HT-29 (cell line): ENCODE measurements at places on chromosomes 3 and 15.
A peak's percentile ranks its signal among the peaks of the same experiment; 100 is the strongest.

DNA sequence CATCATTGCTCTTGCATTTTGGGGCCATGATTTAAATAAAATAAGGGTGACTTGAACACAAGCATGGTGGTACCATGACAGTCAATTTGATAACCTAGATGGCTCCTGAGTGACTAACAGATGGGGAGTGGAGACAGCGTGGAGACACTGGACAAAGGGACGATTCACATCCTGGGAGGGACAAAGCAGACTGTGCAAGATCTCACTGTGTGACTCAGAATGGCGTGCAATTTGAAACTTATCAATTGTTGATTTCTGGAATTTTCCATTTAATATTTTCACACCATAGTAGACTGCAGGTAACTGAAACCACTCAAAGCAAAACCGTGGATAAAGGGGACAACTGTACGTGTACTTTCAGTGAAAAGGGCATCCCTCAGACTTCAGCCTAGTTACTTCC is 25.5 kb downstream of the MCCC1 start:
- no peak for DNase-seq

GRCh38 chr15:89822026-89822425 is 7.4 kb upstream of the ANPEP start:
- DNase-seq: no peak

- DNase-seq: no peak
Observed at GRCh38 chr3:134295930-134296329, 45.3 kb upstream of the RYK start.

- no peak for DNase-seq
Observed at GRCh38 chr3:63500196-63500595, 152.3 kb upstream of the SNTN start.

- DNase-seq: no peak
Observed at GRCh38 chr3:73609655-73610054, 15.1 kb downstream of the PDZRN3 start.

DNA sequence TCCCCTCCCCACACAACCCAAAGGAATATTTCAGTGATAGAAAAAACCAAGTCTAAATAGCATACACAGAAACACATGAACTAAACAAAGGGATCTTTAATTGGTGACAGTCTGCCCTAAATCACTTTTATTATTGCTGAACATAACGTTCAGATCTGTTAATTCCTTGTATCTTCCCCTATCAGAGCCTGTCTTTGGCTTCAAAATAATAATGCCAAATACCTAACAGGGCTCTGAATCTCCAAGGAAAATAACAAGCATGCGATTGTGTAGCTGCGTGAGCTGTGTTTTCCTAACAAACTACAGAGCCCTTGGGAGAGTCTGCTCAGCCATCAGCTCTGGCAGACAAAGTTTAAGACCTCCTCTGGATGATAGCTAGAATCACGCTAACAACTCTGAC is 1010.1 kb downstream of the ROBO1 start:
- DNase-seq: no peak

GRCh38 chr15:51649659-51650521 is 27.3 kb upstream of the DMXL2 start:
- DNase-seq: peak; percentile 93

DNA sequence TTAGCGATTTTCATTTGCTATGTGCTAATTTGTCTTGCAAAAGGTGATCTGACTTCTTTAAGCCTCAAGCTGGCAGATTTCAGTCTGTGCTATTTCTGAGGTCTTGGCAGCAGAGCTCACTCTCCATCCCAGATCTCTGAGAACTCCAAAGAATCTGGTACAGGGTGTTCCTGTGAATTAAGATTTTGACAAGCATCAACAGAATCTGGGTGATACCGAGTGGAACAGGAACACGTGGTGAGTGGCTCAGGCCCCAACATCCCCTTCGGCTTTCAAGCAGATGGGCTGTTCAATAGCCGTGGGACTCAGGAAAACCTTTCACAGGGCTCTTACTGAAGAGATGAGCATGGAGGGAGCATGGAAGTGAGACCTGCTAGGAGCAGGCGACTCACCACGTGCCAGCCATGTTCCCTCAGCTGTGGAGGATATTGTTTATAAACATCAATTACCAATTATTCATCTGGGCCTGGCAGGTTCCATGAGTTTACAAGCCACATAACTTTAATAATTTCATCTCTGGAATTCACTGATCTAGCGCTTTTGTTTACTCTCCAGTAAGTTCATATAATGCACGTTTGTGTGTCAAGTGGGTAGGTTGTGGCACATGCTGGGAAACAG is 103.4 kb upstream of the SELENOK start:
- DNase-seq: no peak

- no peak for DNase-seq
Observed at GRCh38 chr3:141394560-141394959, 26.3 kb downstream of the ZBTB38 start.

GRCh38 chr3:43894176-43895049 is 203.7 kb downstream of the ABHD5 start:
- no peak for DNase-seq
